Activated CD8-positive, alpha-beta T cell treated with anti-CD3 and anti-CD28 coated beads for 36 hours (primary cell): ENCODE measurements at places on chromosomes 7 and 10. TPM values are rescaled to one million over a fixed set of nuclear protein-coding genes. Genes with fewer than 3 reads are reported as not detected.

The ELN gene
- not detected for total RNA-seq

The INSYN2A gene
- not detected for total RNA-seq

The UNC5B gene
- 0.07 TPM for total RNA-seq

The HDAC9 gene
- 3.0 TPM for total RNA-seq

The PPRC1 gene
- total RNA-seq = 68.6 TPM

The TSC22D4 gene
- total RNA-seq = 92.6 TPM

The ANXA8L1 gene
- total RNA-seq = not detected

The INA gene
- total RNA-seq = 0.27 TPM

The TMEM176A gene
- not detected for total RNA-seq

The SRRM3 gene
- not detected for total RNA-seq

DNA sequence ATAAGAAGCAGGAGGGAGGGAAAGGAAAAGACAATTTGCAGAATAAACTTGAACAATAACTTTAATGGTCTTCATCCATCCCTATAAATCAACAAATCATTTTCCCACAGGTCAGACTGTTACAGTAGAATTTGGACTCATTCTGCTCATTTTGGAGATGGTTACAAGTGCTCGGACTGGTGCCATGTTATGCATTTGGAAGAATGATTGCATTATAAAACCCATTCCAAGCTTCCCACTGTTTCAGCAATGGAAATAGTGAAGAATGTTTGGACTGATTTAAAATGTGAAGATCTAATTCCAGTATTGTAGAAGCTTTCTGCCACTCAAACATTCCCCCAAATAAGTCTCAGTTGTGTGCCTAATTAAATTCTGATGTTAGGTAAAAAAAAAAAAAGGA, 99.7 kb upstream of the ZEB1 start:
- no peak for DNase-seq

DNA sequence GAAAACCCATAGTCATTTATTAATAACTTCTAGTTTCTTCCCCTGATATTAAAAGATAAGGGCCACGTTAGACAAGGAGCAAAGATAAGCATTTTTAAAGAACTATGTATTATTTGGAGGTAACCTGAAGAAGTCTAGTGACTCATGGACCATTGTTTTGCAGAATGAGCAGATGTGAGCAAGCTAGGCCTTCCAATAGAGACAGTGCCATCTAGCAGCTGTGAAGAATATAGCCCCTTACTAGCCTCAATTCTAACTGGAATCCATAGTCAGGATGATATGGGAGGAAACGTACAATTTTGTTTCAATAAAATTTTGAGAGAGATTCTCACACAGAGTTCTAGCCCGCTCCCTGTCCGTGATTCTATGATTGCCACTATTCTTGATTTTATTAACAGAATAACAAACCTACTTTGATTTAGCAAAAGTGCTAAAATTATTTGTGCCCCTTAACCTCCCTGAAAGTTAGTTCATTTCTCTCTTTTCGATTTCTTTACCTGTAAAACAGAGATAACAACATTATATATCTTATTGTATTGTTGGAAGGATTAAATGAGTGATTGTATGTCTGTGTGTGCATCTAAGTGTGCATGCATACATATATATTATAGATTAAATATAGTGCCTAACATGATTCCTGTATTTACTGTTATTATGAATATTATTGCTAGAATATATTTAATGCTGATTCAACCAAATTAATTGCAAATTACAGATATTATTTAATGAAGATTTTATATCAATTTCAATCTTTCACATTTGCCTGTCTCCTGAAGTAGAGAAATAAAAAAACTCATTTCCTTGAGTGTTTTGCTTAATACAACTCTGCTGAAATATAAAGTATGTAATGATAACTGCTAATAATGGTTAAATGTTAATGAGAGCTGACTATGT, 22.7 kb downstream of the FAM237B start:
- DNase-seq = no peak

GRCh38 chr10:6678211-6678803, 98.2 kb upstream of the PRKCQ start:
- DNase-seq = peak; percentile 80

GRCh38 chr7:132697003-132697402, 120.7 kb upstream of the PLXNA4 start:
- no peak for DNase-seq

GRCh38 chr10:121411004-121411403, 187.2 kb downstream of the FGFR2 start:
- DNase-seq = no peak

- peak; percentile 13 for DNase-seq
Observed at GRCh38 chr7:44259547-44260457, 59.0 kb downstream of the YKT6 start.

GRCh38 chr7:158016180-158017097, 571.2 kb downstream of the PTPRN2 start:
- no peak for DNase-seq

- DNase-seq = no peak
Observed at GRCh38 chr10:126736727-126737126, 66.2 kb upstream of the C10orf90 start.

- DNase-seq = no peak
Observed at GRCh38 chr10:19853831-19854230, 37.6 kb downstream of the PLXDC2 start.

GRCh38 chr7:100173806-100174495, 3.2 kb downstream of the GPC2 start:
- DNase-seq = no peak

- no peak for DNase-seq
Observed at GRCh38 chr7:25319707-25320106, 91.4 kb upstream of the NPVF start.

- DNase-seq = no peak
Observed at GRCh38 chr7:85341121-85341520, 154.3 kb upstream of the SEMA3D start.

DNA sequence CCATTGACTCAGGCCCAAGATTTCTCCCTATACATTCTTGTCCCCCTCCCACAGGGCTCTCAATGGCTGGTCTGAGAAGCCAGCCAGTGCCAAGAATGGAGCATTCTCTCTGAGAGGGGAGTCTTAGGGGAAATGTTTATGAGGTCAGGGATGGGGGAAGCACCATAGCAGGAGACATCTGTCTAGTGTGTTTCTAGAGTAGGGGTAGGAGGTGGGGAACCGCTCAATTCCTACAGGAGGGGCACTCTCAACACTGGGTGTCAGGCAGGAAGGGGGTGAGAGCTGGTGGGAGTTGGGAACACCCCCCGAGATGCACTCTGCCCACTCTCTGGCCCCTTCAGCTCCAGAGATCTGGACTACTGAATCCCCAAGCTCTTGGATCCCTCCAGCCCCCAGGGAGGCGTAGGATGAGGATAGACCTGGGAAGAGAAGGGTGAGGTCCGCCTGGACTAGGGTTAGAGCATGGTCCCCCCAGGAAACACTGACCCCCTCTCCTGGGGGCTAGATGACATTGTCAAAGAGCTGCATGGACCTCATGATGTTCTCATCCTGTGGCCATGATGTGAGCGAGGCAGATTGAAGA, 8.7 kb upstream of the OGA start:
- DNase-seq = no peak

DNA sequence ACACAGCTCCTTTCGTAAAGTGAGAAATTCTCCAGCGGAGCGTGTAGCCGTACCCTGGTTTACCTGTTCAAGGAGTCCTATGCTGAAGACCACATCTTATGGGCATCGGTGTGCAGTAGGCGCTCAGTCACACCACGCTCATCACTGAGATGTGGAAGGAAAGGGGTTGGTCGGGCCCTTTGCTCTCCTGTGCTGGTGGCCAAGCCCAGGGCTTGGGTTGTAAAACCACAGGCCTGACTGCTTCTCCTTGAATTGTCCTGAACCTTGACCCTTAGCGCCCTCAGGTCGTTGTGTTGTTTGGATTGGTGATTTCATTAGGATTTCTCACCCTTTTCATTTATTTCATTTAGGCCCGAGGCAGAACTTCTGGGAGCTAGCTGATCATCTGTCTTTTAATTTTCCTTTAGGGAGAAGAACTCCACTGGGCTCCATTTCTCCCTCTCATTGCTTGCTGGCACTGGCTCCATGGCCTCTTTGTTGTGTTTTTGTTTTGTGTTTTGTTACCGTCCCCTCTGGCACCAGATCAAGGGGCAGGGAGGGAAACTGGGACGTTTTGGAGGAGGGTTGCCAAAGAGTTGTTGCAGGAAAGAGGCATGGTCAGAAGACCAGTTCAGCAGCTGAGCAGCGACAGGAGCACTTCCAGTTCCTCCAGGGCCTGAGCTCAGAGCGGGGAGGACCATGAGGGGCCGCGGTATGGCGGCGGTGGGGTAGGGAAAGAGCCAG, 511.4 kb upstream of the GALNT17 start:
- no peak for DNase-seq

DNA sequence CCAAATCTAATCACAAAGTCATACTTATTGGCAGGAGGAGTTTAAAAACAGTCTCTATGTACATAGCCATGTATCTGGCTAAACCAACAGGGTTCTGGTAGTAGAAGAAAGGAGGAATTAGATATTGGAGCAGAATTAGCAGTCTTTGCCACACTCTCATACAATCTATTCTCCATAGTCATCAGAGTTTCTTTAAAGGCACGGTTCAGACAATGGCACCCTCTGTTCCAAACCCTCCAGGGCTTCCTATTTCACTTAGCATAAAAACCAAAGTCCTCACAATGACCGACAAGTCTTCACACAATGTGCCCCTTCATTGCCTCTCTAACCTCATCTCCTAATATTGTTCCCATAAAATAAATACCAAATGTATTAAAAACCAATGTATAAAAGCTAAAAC, 12.7 kb downstream of the ZNF438 start:
- DNase-seq = no peak
